ENCODE measurements at places on chromosomes 4 and X.
A peak's percentile ranks its signal among the peaks of the same experiment; 100 is the strongest.

DNA sequence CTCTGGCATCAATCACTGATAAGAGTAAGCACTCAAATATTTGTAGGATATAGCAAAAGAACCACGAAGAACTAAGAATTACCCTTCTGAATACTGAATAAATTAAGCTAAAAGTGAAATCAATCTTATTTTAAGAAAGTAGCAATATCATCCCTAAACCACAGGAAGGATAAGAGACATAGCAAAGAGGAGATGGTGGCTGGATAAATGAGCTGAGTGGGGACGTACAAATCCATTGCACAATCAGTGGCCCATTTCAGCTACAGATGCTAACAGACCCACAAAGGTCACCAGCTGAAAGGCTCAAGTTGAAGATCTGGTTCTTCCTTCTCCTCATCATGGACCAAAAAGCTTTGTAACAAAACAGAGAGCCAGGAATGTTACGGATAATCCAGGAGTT is 77.1 kb downstream of the SLC9A7 start:
- no peak for DNase-seq

DNA sequence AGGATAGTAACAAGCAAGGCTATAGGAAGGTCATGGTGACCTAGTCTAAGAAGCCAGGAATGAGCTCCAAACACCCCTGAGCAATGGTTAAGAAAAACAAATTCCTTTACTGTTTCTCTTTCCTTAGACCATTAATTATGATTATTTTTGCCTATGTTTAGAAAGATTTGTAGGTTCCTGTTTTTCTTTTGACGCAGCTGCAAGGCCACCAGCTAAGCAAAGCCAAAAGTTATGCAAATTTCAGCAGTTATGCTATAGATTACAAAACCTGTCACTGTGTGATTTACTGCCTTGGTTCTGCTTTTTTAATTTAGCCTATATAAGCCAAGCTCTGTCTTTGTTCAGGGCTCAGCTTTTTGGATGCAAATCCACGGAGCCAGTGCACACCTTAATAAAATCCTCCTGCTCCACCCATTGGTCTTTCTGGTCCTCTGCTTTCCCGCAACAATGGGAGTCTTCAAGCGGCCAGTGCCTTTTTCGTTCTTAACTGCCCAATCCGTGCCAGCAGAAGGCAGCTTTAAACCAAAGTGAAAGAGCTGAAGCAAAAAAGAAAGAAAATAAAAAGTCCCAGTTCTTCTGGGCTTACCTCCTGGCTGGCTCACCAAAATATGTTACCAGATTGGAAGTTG is 1.4 kb upstream of the CEP135 start:
- no peak for DNase-seq

DNA sequence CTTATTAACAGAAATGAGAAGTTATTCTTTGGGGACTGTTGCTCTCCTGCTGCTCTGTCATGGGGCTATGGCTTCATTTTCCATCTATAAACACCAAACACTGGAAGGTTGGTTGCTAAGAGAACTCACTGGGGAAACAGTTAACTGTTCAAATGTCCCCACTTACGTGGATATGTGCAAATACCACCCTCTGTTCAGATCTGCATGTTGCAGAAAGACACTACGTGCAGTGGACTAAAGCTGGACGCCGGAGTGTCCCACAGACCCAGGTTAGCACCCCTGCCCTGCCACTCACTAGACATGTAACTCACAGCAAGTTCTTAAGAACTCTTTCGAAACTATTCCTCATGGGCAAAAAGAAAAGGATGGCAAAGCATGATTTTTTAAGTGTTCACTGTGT is 62.1 kb downstream of the SORBS2 start:
- DNase-seq = no peak

DNA sequence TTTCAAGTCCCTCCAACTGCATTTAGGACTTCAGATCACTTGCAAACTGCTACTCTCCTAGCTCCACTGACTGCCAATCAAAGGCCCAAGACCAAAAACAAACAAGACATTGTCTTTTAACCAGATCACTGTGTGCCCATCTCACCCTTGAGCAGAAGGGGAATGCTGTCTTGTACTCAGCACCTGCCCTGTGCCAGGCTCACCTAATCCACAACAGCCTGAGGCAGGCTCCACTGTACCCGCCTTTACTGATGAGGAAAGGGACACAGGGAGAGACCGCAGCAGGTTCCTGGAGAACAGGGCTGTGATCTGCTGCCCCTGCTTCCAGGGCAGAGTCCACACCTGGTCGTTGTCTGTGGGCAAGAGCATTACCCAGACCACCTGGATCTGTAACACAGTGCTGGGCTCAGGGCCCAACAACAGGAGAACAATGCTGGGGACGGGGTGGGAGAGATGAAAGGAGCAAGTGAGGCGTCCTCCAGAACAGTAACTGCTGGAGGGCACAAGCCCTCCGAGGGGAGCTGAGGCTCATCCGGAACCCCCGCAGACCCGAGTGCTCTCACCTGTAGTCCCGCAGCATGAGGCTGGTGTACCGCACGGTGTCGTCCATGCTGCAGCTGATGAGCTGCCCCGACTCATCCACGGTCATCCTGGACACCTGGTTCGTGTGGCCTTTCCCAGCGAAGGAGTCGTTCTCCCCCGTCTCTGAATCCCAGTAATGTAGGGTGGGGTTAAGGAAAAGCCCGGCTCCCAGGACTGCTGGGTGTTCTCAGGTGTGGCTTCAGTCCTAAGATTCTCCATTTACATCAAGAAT is 33.9 kb downstream of the WDR1 start:
- no peak for DNase-seq

- DNase-seq = no peak
Observed at GRCh38 chrX:9088896-9089295, 55.0 kb upstream of the FAM9B start.

DNA sequence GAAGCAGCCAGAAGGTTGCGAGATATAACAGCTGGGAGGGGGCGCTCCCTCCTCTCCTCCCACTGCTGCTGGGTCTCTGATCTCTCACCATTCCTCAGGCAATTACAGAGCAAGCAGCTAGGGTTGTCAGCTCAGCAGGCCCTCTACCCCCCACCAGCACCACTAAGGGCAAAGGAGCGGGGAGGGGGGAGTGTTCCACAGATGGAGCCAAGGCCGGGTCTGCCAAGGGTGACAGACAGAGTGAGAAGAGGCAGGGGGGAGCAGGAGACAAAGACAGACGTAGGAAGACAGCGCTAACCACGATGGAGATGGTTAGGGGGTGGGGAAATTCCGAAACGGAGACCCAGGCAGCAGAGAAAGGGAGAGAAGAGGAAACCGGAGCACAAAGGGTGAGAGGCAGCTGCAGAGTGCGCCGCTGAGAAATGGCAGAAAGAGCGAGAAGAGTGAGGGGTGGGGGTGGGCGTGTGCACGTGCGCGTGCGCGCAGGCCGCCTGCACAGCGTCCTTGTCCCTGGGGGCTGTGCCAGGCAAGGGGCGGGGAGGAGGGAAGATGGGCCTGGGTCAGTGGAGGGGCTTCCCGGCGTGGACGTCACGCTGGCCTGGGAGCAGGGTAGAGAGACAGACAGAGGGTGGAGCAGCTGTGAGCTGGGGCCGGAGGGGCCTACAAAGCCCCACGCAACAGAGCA is 6.9 kb downstream of the L1CAM start:
- no peak for DNase-seq

GRCh38 chr4:150305995-150306394 is 227.8 kb downstream of the DCLK2 start:
- no peak for DNase-seq

DNA sequence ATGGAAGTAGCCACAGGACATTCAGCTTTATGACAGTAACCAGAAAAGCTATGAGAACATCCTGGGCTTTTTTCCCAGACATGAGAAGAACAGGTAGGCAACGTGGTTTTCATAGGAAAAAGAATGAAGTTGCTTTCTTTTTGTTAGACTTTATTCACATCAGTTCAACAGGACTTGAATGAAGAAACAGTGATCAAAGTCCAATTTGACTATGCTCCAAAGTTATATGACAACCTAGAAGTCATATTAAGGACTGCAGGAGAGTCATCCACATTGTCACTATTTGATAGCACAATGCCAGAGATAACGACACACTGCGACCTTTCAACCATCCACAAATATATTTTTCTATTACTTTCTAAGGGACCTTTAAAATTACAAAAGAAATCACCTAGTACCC is 39.2 kb upstream of the PRDX4 start:
- no peak for DNase-seq

- peak; percentile 55 for DNase-seq
Observed at GRCh38 chr4:108168160-108168670, 517 bp downstream of the LEF1 start.

GRCh38 chrX:42119076-42119475 is 195.7 kb upstream of the CASK start:
- no peak for DNase-seq

GRCh38 chr4:16092682-16093319 is 9.0 kb upstream of the PROM1 start:
- DNase-seq = no peak

- no peak for DNase-seq
Observed at GRCh38 chr4:7584606-7585159, 150.0 kb upstream of the PSAPL1 start.

- no peak for DNase-seq
Observed at GRCh38 chr4:56062526-56063145, 113.9 kb downstream of the CEP135 start.

DNA sequence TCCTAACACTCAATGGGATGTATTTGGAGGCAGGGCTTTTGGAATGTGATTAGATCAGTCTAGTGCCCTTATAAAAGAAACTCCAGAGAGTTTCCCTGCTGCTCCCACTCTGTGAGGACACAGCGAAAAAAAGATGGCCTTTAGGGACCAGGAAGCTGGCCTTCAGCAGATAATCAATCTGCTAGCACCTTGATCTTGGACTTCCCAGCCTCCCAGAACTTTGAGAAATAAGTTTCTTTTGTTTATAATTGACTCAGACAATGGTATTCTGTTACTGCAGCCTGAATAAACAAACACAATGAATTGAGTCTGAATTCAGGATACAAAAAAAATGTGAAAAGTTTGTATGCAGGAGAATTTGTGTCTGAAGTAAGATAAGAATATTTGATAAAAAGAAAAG is 842.1 kb downstream of the FSTL5 start:
- no peak for DNase-seq

DNA sequence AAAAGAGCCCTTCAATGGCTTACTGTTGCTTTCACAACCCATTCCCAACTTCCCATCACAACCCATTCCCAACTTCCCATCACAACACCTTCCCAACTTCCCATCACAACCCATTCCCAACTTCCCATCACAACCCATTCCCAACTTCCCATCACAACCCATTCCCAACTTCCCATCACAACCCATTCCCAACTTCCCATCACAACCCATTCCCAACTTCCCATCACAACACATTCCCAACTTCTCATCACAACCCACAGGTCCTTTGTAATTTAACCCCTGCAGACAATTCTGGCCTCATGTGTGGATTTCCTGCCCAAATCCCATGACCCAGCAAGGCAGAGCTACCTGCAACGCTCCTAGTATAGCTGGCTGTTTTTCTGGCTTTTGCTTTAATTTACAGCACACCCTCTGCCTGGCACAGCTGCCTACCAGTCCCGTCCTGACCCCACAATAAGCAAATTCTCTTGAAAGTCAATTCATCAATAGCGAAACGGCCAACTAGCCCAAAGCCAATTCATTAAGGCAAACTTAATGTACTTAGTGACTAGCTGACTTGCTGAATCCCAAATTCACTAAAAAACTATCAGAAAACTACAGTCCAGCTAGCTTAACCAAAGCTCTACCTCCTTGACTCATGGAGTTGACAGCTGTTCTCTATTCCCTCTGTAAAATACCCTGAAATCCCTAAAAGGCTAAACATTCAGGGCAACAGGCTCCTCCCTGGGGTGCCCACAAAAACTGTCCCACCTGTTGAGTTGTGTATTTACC is 75.6 kb downstream of the AFAP1 start:
- DNase-seq = peak; percentile 52

DNA sequence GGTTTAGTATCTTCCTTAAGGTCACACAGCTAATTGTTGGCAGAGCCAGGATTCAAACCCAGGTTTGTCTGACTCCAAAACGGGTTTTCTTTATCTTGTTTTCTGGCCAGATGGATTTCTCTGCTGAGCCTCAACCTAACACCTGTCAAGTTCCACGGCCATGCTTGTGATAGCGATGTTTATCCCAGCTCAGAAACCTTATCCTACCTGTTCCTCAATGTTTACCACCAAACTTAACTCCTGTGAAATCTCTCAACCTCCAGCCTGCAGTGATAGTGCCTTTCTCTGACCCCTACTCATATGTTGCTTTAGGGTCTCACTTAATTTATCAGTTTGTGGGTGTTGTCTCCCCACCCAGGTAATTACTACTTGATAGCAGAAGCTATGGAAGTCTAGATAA is 246.0 kb downstream of the DCTD start:
- no peak for DNase-seq

- DNase-seq = no peak
Observed at GRCh38 chr4:116015549-116015948, 902.1 kb upstream of the NDST4 start.

DNA sequence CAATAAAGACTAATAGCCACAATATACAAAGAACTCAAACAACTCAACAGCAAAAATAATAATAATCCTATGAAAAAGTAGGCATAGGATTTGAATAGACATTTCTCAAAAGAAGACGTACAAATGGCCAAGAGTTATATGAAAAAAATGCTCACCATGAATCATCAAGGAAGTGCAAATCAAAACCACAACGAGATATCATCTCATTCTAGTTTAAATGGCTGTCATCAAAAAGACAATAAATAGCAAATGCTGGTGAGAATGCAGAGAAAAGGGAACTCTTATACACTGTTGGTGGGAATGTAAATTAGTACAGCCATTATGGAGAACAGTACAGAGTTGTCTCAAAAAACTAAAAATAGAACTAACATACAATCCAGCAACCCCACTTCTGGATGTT is 18.8 kb downstream of the TLR6 start:
- DNase-seq = peak; percentile 51

DNA sequence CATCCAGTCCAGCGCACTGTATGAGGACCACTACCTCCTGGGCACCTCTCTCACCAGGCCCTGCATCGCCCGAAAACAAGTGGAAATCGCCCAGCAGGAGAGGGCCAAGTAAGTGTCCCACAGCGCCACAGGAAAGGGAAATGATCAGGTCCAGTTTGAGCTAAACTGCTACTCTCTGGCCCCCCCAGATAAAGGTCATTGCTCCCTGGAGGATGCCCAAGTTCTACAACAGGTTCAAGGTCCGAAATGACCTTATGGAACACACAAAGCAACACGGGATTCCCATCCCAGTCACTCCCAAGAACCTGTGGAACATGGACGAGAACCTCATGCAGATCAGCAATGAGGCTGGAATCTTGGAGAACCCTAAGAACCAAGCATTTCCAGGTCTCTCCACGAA is 104.1 kb downstream of the PLS3 start:
- no peak for DNase-seq

GRCh38 chr4:56469489-56470210 is 2.2 kb downstream of the SRP72 start:
- DNase-seq = no peak
